ENCODE measurements at places on chromosomes 2 and 18. TPM values are rescaled to one million over a fixed set of nuclear protein-coding genes. Genes with fewer than 3 reads are reported as not detected.

Gene SCYGR4
- total RNA-seq = not detected

Gene CRYGD
- total RNA-seq = not detected

Gene GIGYF2
- total RNA-seq = 56.4 TPM

DNA sequence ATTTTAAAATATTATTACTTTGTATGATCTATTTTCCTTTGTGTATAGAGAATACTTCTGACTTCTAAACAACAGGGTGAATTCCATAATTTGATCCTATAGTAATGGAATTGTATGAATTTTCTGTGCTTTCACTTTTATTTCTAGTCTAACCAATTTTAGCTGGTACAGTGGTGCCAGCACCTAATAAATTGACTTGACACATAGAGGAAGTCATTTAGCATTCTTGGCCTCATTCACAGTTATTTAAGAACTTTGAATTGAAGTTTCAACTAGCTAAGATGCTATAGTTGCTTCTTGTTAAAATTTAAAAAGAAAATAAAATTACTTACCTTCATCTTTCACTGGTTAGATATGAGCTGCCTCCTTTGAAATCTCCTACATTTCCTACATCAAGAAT is 220.4 kb downstream of the CPS1 start:
- no peak for DNase-seq

GRCh38 chr2:217801711-217802110 is 201.1 kb downstream of the TNS1 start:
- DNase-seq = no peak

DNA sequence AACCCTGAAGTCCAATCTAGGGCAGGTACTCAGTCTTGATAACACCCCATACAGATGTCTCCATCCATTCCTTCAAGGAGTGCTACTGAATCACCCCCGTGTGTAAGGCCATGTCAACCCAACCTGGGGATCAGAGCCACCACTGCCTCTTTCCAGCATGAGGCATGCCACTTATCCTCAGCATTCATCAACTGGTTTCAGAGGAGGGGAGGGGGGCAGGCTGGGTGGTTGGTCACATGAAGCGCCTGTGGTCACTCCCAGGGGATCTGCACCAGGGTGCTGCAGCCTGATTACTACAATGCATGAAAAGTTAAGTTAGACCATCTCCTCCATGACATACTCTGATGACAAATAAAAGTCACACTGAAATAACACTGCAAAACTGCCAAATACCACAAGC is 65.0 kb downstream of the UXS1 start:
- no peak for DNase-seq

DNA sequence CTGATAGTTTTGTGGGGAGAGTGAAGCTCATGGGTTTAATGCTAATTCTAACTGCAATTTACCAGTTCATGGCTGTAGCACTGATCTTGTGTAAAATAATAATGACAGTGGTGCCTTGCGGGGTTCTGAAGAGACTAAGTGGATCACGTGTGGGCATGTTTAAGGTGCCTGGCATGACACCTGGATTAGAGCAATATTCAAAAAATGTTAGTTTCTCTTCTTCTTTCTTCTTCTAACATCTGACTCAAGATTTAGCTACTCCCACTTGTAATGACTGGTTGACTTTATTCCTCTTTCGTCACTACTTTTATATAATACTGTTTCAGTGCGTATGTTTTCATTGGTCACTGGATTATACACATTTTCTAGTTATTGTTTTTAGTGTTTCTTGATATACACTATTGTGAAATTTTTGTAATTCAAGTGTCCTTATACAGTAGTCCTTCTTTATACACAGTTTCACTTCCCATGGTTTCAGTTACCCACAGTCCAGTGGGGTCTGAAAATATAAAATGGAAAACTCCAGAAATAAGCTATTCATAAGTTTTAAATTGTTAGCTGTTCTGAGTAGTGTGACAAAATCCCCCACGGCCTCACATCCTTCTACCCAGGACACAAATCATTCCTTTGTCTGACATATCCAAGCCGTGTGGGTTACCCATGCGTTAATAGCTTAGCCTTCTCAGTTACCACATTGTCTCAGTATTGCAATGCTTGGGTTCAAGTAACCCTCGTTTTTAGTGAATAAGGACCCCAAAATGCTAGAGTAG is 662.2 kb upstream of the CNTNAP5 start:
- no peak for DNase-seq

DNA sequence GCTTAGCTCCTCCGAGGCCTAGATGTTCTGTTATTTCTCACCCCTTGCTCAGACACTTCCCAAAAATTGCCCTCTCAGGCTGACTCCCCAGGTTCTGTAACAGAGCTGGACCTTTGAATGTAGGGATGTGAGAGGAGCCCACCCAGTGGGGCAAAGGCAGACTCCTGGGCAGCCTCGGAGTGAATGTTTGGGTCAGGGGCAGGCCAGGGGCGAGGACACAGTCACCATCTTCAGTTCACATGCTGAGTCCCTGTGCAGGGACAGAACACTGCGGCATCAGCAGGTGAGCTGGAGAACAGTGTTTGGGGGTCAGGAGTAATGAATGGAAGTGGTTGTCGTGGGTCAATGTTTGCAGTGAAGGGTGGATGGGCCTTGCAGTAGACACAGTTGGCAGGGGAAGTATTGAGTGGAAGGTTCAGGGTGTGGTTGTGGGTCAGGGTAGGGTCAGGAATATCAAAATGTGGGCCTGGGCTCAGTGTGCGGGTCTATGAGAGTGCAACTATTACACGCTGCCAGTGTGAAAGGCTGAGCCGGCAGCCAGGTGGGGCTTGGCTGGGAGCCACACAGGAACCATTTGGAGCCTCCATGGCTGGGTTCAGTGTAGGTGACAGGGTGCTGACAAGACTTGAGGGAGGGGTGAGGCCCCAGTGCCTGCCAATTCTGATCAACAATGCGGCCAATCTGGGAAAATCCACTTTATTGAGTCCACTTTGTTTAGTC is 4.4 kb downstream of the IHH start:
- no peak for DNase-seq

- DNase-seq = no peak
Observed at GRCh38 chr2:33146102-33146501, 199.3 kb downstream of the LTBP1 start.

- no peak for DNase-seq
Observed at GRCh38 chr2:1586923-1587840, 157.1 kb downstream of the PXDN start.

DNA sequence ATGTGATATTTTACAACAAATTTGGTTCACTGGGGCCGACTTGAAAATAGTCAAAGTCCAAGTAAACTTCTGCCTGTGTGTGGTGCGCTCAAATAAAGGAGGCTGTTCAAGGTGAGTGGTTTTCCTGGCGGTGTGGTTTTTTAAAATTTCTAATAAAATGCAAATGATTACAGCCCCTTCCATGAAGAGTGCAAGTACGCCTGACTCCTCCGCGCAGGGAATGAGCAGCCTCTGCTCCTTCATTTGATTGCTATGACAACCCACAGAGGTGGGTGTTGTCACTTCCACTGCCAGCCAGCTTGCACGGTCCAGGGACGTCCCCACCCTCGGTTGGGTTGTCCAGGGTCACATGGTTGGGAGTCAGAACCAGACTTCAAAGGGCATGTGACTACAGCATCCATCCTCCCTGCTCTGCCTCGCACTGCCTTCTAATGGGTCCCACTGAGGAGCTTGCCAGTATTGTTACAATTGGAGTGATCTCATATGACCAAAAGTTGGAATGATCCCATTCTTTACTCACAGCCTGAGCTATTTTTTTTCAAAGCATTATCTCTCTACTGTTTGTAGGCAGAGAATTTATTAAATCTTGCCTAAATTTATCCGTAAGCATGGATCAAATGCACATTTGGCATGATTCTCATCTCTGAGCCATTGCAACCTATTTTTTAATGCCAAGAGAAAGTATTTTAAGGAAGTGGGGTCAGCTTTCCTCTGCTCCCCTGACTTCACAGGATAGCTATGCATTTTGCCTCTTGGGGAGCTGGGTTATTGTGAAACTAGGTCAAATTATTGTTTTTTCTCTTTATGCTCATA is 121.3 kb downstream of the AGAP1 start:
- DNase-seq = peak; percentile 59

- DNase-seq = no peak
Observed at GRCh38 chr2:176175709-176176607, 12.5 kb upstream of the HOXD1 start.

DNA sequence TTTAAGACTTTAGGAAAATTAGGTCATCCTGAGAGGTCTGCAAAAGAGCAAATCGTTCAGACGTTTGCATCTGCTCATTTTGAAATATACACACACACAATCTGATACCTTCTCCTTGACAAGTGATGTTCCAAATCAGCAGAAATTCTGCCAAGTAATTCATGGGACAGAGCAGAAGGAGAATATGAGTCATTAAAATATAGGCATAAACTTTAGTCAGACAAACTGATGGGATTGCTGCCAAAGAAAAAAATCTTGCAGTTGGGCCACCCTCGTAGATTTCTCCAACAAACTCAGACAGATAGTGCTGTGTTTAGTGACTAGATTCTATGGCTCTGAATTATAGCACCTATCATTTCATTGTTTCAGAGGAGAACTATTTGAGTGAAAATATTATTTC is 336.3 kb downstream of the NYAP2 start:
- DNase-seq = peak; percentile 89

DNA sequence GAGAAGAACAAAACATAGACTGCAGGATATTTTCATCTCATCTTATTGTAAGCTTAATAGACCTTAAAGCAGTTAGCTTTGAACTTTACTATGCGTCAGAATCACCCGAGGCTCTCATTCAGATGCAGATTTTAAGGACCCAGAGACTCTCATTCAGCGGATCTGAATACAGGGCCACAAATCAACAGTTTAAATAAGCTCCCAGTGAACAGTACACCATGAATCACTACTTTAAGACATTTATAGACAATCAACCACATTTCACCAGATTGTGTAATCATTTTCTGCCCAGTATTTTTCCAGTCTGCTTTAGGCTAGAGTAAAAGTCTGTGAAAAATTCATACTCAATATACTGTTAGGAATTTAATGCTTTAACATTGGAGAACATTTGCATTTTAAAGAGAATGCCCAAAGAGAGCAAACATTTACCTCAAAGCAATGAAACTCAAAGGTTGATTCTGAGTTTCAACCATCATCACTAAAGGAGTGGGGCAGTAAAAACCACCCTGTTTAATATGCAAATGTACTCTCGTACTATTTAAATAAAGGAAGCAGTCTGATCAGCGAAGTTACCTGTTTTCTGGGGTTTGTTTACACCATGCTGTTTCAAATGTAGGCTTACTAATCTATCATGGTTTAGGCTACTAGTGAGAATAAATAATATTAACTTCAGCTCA is 11.0 kb upstream of the ALPK2 start:
- DNase-seq = no peak

GRCh38 chr18:51250006-51250405 is 52.5 kb upstream of the MEX3C start:
- DNase-seq = no peak

GRCh38 chr2:236712961-236713673 is 143.5 kb downstream of the ACKR3 start:
- no peak for DNase-seq

DNA sequence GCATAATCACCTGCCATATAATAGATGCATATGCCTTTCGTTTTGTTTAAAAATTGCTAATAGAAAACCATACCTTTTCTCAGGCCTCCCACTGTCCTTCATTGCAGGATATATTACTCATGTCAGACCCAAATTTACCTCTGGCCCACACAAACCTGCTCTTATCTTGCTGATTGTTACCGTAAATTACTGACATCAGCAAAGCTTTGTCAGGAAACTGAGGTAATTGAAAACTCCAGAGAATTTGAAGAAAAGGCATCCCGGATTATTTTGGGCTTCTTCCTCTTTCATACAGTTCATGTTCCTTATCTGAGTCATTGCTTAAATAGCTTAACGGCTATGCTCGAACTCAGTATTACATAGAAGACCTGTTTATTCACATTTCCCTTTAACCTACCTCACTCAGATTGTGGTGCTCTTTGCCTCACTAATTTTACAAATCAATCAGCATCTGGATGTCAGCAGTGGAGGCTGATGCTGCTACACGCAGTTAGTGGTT is 145.7 kb downstream of the ZEB2 start:
- no peak for DNase-seq
